ENCODE measurements at places on chromosomes 7 and 10. TPM values are rescaled to one million over a fixed set of nuclear protein-coding genes. Genes with fewer than 3 reads are reported as not detected.

The GRID2IP gene
- polyA plus RNA-seq, result 0.69 TPM

GRCh38 chr10:27344568-27345454 lies 104.2 kb upstream of the ACBD5 start:
- DNase-seq, result no peak

The MPLKIP gene
- 47.5 TPM for polyA plus RNA-seq

GRCh38 chr10:102437515-102437914 lies 5.1 kb upstream of the CUEDC2 start:
- no peak for DNase-seq

DNA sequence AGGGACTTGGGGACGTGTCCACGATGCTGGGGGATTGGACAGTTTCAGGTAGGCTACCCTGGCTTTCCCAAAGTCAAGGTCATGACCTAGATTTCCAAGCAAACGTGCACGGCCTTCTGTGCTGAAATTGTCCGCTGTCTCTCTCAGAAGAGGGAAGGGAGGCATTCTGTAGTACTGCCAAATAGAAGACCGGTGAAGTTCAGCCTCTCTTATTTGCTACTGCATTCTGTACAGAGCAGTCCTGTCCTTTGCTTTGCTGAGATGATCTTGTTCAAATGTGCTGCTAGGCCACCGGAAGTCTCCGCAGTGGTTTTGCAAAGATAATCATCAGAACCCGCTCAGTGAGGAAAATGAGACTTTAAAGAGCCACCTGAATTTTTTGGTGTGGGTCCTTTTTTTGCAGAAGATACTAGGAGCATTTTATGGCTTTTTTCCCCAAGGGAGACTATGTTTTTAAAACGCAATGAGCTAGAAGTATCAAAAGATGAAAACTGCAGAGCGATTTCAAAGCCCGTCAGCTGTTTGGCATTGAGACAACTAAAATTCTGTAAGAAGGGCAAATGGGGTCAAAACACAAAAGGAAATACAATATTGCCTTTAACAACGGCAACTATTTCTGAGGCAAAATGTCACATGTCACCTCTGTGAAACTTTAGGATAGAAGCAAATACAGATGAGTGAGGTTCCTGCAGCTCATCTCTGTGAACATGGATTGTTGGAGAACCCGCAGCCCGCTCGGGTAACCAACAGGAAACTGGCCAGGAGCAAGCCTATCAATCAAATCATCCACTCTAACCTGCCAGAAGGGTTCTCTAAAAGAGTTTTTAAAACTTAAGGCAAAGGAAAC lies 1.3 kb upstream of the NMT2 start:
- DNase-seq, result no peak

The FAS gene
- 9.8 TPM for polyA plus RNA-seq

- no peak for DNase-seq
Measured at GRCh38 chr10:30088178-30088577, 28.8 kb upstream of the JCAD start.
